ENCODE measurements at places on chromosomes 12 and 14. TPM values are rescaled to one million over a fixed set of nuclear protein-coding genes. Genes with fewer than 3 reads are reported as not detected.

DNA sequence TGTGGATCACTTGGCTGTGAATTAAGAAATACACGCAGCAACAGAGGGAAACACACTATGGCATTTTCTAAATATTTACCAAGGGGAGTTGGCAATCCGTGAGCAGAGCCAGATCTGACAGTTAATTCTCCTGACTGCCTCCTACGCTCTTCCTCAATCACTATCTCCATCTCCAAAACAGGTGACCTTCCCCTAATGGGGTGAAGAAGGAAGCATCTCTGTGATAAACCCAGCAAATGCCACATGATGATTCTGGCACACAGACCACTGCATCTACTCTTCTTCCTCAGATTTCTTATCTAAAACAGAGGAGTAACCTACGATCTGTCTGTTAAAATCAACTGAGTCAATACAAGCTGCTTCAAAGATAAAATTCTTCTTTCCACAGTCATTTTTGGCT is 4.4 kb downstream of the SPTB start:
- DNase-seq: no peak

DNA sequence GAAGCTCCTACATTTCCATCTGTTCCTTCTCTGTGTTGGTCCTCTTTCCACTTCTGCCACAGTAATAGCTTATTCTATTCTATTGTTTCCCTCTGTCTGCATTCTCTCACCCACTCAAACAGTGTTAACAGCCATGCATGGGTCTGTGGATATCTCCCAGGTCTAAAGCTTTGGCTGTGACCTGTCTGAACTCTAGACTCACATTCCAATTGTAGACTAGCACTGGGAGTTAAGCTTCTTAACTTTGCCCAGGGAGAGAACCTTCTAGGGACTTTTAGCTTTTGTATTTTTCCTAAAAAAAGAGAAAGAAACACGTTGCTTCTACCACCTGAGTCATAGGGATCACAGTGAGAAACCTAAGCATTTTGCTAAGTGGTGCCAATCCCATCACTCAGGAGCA is 36.7 kb downstream of the PTPRR start:
- no peak for DNase-seq

- peak; percentile 97 for DNase-seq
Observed at GRCh38 chr12:76084863-76085519, 506 bp upstream of the NAP1L1 start.

NPFF gene
- total RNA-seq: not detected

DNA sequence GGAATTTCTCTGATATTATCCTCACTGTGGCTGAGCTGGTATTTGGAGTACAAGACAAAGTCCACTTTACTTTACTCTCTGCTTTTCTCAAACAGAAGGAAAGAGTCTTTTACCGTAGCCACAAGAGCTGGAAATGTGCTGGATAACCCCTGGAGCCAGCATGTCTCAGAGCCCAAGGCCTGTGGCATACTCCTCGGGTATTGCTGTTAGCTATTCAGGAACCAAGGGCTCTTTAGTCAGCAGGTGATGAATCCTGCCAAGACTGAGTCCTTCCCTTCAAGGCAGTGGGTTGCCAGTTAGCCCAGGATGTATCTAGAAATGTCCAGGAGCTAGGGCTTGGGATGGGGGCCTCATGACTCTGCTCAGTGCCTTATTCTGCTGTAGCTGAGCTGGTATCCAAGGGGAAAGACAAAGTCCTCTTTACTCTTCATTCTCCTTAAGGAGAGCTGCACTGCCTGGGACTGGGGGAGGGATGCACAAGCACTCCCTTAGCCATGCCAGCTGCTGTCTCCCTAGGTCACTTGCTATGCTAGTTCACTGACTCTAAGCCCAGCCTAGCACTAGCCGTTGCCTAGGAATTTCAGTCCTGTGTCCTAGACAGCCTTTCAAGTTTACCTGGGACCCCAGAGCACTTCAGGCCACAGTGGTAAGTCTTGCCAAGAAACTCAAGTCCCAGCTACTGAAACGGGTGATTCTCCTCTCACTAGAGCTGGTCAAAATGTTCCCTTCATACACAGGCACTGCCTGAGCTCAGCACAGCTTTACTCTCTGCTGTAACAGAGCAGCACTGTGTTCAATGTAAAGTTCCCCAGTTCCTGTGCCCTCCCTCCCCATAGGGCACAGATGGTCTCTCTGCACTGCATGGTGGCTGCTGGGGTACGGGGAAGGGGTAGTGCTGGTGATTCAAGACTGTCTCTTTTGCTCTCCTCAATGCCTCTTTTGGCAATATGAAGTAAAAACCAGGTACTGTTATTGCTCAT is 136.4 kb downstream of the SLC35F4 start:
- DNase-seq: no peak

PLEKHG7 gene
- total RNA-seq: 1.3 TPM

DNA sequence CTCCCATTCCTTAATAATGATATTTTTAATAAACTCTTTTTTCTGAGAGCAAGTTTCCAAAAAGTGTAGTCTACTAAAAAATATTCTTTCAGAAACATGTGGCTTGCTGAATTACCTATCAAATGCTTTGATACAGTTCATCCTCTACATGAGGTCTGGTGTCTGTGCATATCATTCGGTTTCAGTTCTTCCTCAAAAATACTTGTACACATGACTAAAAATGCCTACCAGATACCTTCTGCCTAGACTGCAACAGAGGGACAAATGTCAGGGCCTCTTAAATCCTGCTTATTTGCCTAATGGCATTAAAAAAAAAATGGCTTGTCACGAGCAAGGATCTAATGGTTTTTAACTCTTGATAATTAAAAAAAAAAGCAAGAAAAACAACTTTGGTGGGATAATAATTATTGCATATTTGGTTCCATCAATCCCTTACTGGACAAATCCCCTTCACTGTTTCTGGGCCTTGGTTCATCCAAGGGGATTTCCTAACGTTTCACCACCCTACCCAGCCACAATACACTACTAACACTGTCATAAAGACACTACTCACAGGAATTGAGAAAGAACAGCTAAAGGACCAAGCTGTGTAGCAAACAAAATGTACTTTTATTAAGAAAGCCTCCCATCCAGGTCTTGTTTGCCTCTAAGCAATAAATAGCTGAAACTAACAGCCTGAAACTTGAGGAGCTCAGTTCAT is 45.7 kb downstream of the PARP11 start:
- no peak for DNase-seq

DNA sequence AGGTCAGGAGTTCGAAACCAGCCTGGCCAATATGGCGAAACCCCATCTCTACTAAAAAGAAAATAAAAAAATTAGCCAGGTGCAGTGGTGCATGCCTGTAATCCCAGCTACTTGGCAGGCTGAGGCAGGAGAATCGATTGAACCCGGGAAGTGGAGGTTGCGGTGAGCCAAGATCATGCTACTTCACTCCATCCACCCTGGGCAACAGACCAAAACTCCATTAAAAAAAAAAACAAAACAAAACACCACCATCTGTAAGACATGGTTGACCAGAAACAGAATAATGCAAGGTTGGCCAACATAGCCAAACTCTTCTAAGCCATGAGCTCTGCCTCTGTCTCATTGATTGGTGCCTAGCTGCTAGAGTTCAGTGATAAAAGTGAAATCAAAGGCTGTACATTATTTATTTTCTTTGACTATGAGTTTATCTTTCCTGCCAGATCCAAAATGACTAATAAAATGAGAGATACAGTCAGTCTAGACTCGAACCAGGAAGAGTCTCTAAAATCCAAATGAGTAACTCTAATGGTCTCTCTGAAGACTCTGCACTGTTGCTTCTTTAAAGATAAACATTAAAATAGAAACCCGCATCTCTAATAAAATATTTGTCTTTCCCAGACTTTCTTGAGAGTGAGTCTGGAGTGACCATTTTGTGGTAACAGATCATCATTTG is 404.7 kb downstream of the DAD1 start:
- no peak for DNase-seq

- no peak for DNase-seq
Observed at GRCh38 chr14:29817767-29818405, 109.8 kb downstream of the PRKD1 start.

DNA sequence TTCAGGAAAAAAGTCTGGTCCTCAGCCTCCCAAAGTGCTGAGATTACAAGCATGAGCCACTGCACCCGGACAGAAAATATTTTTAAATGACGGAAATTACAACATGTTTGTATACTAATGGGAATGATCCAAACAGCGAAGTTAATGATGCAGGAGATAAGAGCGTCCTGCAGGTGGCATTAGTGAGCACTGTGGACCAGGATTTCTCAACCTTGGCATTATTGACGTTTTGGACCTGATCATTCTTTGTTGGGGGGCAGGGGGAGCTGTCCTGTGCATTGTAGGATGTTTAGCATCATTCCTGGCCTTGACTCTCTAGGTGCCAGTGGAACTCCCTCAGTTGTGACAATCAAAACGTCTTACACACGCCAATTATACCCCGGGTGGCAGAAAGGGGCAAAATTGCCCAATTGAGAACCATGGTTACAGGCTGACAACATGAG is 34.1 kb downstream of the SCFD1 start:
- no peak for DNase-seq
